ENCODE measurements at places on chromosomes 3 and 15. TPM values are rescaled to one million over a fixed set of nuclear protein-coding genes. Genes with fewer than 3 reads are reported as not detected.

DNA sequence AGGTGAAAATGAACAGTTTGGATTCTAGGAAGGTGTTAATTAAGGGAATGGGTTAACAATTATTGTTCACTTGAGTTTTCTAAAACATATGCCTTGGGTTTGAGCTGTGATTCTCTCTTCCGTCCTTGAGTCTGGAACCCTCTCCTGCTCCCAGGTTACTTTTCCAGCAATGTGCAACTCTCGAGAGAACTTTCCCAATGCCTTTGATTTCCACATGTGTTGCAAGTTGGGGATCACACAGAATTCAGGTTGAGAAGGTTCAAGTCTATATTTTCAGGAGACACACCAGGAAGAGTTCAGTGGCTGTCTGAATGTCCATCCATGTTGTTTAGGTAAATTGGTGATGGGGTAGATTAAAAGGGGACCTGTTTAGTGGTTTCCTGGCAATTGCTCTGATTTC lies 48.7 kb downstream of the TNFAIP8L3 start:
- no peak for DNase-seq

DNA sequence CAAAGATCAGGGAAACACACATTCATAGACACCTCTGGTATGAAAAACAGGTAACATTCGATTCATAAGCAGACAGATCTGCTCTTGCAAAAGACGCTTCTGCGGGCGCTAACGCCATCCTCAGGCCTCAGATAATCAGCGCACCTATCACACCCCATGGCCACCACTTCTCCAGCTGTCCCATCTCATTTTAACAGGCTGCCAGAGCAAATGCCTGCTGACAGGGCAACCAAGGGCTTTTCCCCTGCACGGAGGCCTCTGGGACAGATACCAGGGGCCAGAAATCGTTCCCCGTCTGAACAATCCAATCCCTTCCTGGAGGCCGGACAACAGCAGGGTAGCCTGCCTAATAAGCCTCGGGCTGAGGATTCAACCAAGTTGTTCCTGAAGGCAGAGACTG lies 15.2 kb downstream of the ABCC5 start:
- no peak for DNase-seq

DNA sequence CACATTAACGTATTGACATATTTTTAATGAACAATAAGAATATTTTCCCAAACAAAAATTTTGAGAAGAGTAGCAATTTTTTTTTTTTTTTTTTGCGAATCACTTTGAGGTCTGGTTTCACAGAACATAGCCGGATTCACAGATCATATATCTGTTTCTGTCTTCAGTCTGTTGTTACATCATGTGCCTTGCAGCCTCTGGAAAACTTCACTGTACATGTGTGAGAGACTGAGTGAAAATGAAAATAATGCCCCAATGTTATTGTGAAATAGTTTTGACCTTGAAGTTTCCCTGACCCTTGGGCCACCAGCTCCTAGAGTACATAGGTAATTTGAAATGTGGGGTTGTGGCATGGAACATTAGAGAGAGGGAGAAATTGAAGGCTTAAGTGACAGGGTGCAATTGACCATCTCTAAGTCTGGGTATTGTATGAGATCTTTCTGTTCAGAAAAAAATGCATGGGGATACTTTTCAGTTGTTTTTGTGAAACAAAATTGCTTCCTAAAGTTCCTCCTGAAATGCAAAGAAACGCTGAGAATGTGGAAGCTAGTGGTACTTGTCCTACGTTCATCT lies 14.0 kb downstream of the ITPR1 start:
- no peak for DNase-seq

DNA sequence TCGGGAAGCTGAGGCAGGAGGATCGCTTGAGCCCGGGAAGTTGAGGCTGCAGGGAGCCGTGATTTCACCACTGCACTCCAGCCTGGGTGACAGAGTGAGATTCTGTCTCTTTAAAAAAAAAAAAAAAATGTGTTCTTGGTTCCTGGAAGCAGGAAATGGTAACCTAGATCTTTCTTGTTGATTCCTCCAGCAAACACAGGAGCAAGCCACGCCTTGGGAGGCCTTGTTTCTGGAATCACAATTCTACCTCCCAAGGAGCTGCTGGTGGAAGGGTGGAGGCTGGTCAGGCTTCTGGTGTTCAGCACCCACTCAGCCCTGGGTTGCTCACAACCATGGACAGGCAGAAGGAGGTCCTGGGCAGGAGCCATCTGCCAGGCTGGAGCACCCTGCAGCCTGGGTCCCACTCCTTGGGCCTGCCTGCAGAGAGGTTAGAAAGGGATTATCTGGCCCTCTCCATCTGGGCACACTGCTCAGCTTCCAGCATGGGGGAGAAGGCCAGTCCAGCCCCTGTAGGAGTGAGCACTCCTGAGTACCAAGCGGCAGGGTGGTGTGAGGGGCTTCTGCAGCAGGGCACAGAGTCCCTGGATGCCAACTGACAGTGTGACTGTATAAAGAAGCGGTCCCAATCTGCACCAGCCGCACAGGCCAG lies 65.6 kb downstream of the ABTB1 start:
- DNase-seq = no peak

IL5RA gene
- total RNA-seq = not detected

SOX14 gene
- total RNA-seq = not detected

GRCh38 chr15:36884936-36885635 lies 215.3 kb downstream of the MEIS2 start:
- DNase-seq = no peak

- no peak for DNase-seq
Observed at GRCh38 chr15:33746203-33746602, 222.1 kb upstream of the CHRM5 start.

GRCh38 chr3:23166845-23167244 lies 36.3 kb upstream of the UBE2E2 start:
- DNase-seq = no peak

DNA sequence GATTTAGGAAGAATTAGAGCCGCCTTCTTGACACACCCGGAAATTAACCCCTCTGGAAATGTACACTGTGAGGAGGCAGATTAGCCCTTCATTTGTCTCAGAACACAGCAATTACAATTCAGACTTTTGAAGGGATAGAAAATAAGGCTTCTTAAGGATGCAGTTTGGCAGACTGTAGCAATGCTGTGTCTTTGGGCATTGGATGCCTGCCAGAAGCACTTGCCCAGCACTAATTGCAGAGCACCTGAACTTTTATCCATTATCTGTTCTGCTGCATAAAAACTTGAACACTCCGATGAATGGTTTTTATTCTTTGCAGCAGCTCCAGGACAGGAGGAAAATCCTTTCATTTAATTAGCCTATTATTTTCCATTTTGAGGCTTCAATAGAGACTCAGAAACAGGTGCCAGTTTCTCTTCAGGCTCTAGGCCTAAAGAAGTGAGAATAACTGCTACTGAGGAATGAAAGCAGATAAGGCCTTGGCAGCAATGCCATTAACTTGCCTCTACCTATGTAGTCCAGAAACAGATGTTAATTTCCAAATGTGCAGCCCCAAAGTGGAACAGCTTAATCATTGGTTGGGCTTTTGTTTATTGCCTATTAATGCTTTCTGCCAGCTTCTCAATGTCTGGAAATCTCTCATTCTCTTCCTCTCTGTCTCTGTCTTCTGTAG lies 418.5 kb downstream of the NSUN3 start:
- DNase-seq = no peak

DNA sequence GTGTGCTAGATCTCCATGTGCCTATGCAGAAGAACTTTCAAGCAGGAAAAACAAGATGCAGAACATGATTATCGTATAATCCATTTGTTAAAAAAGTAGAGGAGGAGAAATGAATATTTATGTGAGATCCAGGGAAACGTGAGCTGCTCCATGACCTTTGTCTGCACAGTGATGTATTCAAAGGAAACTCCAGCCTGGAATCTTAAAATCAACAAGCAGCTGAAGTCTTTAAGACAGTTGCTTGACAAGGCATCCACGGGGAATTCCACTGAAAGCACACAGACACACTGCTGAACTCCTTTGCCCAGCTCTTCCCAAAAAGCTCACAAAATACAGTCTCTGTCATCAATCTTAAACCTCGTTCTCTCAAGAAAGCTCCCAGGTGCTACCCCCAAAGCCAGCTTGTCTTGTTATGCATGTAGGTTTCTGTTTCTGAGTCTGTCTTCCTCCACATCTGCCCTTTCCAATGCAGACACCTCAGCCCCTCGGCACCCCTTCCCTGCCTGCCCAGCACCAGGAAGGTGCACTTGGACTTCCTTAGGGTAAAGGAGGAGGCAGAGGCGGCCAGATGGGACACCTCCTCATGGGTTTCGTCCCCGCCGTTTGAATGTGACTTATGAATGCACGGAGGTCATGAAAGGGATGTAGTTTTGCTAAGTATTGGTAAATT lies 28.7 kb downstream of the LRRK1 start:
- DNase-seq = no peak

GRCh38 chr3:106850437-106850836 lies 526.8 kb upstream of the CCDC54 start:
- no peak for DNase-seq

ADAMTSL3 gene
- 8.8 TPM for total RNA-seq
